K562 (cell line): ENCODE measurements at places on chromosomes 16 and 17.

GRCh38 chr17:32335046-32335445 is 6.9 kb downstream of the C17orf75 start:
- DNase-seq = no peak

DNA sequence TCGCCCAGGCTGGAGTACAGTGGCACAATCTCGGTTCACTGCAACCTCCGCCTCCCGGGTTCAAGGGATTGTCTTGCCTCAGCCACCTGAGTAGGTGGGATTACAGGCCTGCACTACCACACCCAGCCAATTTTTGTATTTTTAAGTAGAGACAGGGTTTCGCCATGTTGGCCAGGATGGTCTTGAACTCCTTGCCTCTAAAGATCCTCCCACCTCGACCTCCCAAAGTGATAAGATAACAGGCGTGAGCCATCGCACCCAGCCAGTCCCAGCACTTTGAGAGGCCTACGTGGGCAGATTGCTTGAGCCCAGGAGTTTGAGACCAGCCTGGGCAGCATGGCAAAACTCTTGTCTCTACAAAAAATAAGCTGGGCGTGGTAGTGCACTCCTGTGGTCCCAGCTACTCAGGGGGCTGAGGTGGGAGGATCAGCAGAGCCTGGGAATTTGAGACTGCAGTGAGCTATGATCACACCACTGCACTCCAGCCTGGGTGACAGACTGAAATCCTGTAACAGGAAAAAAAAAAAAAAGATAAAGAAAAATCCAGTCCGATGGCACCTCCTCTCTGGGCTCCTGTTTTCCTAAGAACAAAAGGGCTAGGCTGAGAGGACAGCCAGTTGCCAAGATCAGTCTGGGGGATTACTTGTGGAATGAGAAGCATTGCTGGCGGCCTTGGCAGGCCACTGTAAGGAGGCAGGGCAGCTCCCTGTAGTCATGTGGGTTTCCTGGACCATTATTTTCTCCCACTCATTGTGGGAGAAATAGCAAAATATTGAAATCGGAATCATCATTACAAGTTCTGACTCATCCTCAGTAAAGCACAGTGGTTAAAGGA is 3.0 kb upstream of the PIPOX start:
- DNase-seq = no peak

DNA sequence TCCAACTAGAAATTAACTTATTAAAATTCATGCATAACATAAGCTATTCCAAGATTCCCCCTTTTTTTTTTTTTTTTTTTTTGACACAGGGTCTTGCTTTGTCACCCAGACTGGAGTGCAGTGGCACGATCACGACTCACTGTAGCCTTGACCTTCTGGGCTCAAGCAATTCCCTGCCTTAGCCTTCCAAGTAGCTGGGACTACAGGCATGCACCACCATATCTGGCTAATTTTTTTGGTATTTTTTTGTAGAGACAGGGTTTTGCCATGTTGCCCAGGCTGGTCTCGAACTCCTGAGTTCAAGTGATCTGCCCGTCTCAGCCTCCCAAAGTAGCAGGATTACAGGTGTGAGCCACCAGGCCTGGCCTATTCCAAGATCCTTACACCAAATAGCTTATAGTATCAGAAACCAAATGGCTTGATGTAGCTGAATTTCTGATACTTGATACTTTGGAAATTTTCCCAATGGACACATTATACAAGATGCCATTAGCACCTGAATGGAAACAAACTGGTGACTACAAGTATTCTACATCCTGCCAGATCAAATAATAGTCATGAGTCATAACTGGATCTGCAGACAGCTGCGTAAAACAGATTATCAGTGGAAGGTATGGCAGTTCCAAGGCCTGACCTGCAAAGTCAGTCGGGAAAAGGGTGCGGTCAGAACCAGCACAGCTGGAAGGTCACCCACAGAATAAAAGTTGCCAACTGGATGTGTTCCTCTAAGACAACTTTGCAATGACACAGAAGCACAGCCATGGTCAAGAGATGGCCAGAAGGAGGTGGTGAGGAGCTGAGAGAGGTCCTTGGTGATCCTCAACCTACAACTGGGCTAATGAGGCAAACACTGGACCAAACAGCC is 14.5 kb downstream of the TUBG1 start:
- peak; percentile 85 for DNase-seq

GRCh38 chr16:57566436-57566835 is 24.0 kb downstream of the ADGRG5 start:
- no peak for DNase-seq

GRCh38 chr16:56357765-56358322 is 67.5 kb downstream of the AMFR start:
- DNase-seq = no peak

DNA sequence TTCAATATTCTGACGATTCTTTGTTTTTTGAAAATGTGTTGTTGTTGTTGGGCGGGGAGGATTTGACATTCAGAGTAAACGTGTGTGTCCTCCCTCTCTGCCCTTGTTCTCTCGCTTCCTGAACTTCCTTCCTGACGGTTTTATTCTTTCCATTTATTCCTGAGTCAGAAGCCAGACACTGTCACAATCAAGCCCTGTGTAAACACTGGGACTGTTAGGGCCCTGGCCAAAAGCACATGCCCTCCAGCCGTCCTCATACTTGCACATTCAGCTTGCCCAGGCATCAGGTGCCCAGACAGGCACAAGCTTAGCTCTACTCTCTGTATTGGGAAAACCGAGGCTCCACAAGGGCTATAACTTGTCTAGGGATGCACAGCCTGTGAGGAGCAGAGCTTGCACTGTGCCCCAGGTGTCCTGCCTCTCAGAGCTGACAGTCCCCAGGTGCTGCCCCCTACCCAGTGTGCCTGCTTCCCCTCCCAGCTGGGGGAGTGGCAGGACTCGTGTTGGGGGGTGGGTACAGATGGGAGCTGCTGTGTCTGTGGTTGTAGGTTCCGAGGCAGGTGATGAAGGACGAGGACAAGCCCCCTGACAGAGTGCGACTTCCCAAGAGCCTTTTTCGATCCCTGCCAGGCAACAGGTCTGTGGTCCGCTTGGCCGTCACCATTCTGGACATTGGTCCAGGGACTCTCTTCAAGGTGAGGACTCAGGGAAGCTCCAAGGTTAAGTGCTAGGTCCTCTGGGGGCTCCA is 9.7 kb downstream of the ADGRG3 start:
- no peak for DNase-seq

DNA sequence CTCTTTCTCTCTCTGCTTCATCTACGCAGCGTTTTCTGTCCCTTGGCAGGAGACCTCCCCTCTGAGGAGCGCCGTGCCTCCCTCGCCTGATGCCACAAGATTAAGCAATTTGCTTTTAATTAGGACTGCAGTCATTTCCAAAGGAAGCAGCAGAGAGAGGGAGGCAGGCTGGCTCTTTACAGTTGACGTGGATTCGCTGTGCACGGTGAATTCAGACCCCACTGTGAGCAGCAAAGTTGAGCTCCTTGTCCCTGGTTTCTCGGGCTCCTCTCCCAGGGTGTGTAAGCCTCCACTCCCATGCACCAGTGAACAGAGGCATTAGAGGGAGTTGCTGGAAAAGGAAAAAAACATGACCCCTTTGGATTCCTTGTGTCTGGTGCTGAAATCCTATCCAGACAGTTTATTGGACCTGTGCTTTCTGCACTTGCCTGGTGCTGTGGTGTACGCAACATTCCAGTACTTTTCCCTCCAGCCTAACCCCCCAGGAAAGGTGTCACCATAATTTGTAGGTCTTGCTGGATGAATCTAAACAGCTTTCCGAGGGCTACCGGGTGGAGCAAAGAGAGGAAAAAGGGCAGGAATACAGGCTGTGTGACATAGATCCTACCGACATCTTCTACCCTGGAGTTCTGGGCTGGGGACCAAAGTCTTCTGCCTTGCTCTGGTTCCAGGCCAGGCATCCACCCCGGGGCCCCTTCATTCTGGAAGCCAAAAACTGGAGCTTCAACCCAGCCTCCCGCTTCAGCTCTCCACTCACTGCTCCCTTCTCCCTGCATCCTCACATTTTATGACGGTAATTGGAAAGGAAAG is 171.0 kb downstream of the MAF start:
- no peak for DNase-seq

DNA sequence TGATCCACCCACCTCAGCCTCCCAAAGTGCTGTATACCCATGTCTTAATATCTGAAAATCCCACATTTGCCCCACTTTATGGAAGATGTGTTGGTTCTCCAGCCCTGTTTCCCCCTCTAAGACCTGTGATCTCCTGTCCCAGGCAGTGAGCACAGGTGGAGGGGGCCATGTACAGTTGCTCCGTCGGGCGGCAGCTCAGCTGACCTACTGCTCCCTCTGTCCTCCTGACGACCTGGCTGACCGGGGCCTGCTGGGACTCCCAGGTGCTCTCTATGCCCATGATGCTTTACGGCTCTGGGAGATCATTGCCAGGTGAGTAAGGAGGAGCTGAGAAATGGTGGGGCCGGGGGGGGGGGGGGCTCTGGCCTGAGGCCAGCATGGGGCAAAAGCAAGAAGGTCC is 6.7 kb upstream of the RNASEK start:
- no peak for DNase-seq

DNA sequence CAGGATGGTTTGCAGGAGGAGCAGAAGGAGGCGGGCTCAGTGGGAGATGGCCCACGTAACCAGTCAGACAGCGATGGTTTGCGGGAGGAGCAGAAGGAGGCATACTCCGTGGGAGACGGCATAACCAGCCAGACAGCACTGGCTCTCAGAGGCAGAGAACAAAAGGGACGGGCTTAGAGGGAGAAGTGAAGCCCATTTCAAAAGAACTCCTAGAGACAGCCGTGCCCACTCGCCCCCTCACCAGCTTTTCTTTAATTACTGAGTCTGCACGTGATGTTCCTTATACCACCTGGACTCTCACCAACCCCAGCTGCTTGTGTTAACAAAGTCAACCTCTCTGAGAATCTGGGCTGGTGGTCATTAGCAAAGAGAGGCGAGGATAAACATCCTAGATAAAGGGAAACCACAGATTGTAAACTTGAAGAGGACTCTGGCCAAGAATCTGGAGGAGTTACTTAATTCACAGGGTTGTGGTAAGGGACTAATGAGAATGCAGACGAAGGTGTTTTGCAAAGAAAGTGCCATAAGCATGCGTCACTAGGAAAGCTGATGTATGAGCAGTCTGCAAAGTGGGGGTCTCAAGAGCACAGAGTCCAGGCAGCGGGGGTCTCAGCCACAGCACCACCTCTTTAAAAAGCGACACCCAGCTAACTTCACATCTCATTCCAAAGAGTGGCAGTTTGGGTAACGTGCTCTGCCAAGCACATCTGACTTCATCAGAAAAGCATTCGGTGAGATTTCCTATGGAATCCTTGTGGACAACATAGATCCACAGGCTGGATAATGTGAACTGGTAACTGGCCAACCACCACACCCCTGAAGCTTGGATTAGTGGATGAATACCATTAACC is 51.7 kb downstream of the NXN start:
- no peak for DNase-seq

DNA sequence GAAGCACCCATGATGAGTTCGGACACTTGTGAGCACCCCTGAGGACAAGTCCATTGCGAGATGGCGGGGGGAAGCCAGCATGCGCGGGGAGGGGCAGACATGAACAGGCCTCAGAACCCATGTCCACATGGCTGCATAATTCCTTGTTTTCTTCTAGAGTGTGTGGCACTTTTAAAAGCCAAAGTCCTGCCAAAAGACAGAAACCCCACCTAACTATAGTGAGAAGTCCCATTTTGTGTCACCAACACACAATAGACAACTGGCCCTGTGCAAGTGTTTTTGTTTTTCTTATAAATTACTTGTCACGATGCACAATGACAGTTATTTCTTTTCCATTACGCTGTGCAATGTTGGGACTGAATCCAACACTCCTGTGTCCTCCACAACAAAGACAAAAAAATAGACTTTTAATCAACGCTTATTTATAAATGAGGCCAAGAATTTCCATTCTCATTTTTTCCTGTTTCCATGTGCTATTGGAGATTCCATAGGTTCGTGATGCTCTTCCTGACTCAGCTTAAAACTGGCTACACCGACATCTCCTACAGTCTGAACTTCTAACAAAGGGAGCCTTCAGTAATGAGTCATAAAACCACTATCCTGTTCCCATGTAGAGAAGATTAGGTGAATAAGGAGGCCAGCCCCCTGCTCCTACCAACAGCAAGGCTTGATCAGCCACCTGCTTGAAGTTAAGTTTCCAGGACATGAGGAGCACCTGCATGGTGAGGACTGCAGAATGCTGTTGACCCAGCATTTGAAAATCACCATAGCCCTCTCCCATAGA is 98.9 kb downstream of the ZNF423 start:
- DNase-seq = no peak

- no peak for DNase-seq
Measured at GRCh38 chr17:5580969-5581368, 3.3 kb downstream of the NLRP1 start.
